Articular chondrocyte of knee joint (primary cell): ENCODE measurements at places on chromosomes 4 and X. TPM values are rescaled to one million over a fixed set of nuclear protein-coding genes. Genes with fewer than 3 reads are reported as not detected.

Gene FAM241A
- total RNA-seq, result 0.65 TPM in 2 replicates

Gene AR
- 2.6 and 4.6 TPM in 2 replicates for total RNA-seq

Gene GUCY1B1
- total RNA-seq, result 2.3 and 2.9 TPM in 2 replicates

Gene TRPC5OS
- not detected in 2 replicates for total RNA-seq

Gene GAGE1
- total RNA-seq, result not detected in 2 replicates

Gene CASK
- 30.1 and 34.5 TPM in 2 replicates for total RNA-seq

Gene KIT
- 0.39 and 3.6 TPM in 2 replicates for total RNA-seq
